Activated T-helper 1 cell treated with Interleukin-2 at 50 U/mL for 16 hours (primary cell): ENCODE measurements at places on chromosomes 4 and X.

DNA sequence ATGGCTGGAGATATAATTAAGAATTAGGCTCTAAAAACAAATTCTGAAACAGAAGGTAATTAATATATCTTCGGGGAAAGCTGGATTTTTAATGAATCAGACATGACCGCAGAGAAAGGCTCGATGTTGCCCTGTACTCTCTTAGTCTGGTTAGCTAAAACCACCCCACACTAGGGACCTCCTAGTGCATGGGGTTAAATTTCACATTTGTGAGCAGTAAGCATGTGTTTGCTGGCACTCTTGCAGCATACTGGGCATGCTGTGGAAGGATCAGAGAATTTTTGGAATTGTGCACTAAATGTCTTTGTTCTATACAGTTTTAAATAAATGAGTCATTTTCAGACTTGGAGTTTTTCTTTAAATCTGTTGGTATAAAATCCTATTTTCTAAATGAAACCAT, 475.6 kb upstream of the FTHL17 start:
- DNase-seq, result no peak

DNA sequence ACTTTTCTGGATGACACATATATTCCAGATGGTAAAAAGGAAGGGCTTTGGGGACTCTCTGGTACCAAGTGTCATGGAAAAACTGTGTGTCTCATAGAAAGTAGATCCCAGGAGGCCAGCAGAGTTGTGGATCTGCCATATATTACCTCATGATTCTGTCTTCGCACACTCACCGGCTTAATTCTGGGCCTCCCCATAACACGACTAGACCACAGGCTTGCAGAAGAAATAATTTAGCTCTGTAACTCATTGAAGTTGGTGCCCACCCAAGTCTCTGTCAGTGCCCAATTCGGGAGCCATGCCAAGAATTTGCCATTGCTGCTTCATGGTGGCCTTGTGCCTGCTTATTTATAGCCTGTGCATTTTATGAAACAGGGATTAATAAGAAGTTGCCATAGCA, 104.5 kb downstream of the AR start:
- no peak for DNase-seq

DNA sequence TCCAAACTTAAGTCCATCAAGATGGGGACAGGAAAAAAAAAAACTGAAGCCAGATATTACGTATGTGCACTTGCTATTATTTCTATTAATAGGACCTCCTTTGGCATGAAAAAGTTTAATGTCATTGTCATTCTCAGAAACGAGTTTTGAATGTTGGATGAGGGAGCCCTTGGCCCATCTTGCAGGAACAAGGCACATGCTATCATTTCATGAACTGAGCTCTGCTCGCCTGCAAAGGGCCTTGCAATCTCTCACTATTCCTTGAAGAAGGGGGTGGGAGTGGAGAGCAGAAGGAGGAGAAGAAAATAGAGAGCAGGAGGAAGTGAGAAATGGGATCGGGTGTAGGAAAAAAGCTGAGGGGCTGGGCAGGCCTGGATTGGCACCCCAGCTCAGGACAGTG, 34.3 kb upstream of the SPATA4 start:
- no peak for DNase-seq

GRCh38 chrX:77603635-77604336, 156.6 kb downstream of the FGF16 start:
- DNase-seq, result no peak

- DNase-seq, result no peak
Measured at GRCh38 chr4:150609131-150609530, 27.2 kb downstream of the MAB21L2 start.

DNA sequence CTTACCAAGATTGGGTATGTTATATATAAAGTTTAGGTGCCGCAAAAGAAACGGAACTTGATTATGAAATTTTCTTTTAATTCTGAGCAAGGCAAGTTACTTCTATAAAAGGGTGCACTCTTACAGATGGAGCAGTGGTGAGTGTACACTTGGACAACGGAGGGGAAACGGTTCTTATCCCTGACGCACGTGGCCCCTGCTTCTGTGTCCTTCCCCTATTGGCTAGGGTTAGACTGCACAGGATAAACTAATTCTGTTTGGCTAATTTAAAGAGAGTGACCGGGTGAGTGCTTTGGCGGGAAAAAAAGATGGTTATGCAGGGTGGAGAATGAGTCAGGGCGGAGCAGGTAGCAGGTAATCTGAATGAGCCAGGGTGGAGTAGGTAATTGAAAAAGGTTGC, 149.5 kb downstream of the GC start:
- DNase-seq, result no peak

DNA sequence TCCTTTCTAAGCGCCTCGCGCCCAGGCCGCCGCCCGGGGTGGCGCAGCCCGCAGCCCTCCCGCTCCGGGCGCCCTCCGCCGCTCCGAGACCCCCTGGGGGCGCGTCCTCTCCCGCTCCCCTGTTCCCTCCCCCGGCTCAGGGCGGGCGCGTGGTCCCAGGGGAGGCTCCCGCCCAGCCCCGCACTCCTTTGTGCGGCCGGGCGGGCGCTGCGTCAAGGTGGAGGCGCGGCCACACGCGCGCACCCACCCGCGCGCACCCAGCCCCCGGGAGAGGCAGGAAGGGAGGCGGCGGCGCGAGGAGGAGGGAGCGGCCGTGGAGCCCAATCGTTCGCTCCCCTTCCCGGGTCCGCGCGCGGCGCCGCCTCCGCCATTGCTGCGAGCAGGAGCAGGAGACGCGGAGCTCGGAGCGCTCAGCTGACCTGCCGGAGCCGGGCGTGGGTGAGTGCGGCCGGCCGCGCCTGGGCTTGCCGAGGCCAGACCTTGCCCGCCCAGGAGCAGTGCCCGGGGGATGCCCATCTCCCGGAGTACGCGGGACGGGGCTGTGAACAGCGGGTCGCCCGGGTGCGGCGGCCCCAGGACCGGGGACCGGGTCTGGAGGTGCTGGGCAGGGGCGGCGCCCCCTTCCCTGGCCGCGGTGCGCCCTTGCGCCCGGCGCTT, at the start of gene NSG1:
TSS of gene NSG1 (plus strand) at position 367 of the 657 bp plus-strand sequence. CDS start 528 bp downstream, outside the sequence.
- DNase-seq, result no peak

DNA sequence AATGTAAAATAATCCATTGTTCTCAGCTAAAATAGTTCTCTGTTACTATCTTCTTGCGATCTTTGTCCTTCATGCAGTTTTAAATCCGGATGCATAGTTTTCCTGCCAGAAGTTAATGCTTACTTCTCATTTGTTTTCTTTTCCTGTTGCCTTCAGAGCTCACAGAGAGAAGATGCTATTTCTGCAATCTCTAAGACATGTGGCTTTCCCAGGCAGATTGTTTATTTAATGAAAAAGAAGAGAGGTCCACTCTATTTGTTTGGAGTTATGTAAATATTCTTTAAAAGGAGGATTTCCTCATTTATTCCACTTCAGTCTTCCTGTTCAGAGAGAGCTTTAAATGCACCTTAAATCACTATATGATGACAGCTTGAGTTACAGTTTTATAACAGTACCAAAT, 39.3 kb upstream of the HPGD start:
- DNase-seq, result no peak

DNA sequence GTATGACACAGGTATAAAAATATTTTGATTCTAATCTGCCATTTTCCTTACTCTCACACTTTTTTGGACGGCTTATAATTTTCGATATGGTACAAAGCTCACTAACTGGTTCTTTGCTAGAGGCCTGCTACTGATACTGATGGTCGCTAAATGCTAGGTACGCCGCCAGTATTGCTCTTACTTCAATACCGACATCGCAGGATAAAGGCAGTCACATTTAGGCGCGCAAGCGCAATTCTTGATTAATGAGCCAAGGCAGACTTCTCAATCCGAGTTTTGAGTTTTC, 557 bp upstream of the USP38 start:
- no peak for DNase-seq

DNA sequence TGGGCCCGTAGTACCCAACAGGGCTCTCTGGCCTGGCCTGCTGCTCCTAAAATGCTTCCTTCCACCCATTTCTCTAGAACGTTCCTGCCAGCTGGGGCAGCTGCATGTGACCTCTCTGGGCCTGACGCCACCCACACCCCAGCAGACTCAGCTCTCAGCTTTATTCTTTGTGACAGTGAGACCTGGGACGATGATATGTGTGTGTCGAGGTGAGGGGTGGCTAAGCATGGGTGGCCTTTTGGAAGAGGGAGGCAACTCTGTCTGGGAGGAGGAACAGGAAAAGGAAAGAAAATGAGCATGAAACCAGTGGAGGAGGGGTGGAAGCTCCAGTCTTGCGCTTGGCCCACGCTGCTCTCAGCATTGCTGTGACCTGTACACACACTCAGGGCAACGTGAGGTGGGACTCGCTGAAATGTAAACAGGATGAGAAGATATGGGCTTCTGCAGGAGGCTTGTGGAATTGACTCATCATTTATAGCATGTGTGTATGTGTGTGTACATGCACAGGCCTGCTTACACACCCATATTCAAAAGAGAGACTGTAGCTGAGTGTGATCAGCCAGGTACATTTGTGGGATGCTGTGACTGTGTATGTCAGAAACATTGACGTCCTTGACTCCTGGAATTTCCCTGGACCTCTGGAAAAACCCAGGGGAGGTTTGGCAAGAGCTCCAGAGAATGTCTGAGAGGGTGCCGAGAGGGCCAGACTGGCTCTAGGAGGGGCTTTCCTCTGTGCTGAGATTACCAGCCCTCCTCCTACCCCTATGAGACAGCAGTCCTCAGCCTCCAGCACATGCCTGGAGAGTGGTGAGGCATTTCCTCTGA, 137.9 kb downstream of the PJA1 start:
- DNase-seq, result no peak

DNA sequence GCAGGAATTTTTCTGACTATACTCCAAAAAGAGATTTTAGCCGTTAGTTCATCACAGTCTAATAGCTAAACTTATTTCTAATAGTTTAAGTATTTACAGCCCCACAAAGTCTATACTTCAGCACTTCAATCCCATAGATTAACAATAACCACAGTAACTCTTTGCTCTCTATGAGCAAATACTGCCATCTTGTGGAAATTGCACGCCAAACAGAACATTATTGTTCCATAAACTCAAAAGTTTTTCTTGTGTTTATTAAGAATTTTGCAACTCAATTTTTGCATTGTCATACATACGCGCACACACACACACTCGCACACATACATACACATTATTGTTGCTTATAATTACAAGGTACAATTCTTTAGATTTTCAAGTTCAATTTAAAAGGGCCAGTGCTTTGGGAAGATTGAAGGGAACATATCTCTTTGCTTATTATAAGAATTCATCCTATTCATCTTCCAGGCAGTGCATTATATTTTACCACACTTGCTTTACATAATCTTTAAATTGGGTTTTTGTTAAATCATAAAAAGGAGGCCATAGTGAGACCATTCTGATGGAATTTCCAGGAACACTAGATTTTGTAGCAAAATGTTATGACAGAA, 63.8 kb upstream of the ATOH1 start:
- no peak for DNase-seq

DNA sequence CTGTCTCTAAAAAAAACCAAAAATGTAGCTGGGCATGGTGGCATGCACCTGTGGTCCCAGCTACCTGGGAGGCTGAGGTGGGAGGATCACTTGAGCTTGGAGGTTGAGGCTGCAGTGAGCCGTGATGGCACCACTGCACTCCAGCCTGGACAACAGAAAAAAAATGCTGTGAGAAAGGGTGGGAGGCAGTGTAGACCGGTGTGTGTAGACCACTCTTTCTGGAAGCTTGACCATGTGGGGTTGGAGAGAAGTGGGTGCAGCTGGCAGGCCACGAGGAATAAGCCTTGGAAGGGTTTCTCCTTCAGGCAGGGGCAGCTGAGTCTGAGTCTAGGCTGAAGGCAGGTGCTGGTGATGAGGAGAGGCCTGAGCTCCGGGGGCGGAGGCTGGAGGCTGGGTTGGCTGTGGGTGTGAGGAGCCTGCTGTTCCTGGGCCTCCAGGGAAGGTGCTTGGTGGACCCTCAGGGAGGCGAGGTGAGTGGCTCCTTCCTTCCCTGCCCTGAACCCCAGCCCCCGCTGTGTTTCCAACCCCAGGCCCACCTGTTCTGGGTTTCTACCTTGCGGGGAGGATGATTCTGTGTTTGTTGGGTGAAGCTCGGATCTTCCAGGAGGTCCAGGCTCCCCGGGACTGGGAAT, 9.3 kb upstream of the TBC1D14 start:
- DNase-seq, result no peak

DNA sequence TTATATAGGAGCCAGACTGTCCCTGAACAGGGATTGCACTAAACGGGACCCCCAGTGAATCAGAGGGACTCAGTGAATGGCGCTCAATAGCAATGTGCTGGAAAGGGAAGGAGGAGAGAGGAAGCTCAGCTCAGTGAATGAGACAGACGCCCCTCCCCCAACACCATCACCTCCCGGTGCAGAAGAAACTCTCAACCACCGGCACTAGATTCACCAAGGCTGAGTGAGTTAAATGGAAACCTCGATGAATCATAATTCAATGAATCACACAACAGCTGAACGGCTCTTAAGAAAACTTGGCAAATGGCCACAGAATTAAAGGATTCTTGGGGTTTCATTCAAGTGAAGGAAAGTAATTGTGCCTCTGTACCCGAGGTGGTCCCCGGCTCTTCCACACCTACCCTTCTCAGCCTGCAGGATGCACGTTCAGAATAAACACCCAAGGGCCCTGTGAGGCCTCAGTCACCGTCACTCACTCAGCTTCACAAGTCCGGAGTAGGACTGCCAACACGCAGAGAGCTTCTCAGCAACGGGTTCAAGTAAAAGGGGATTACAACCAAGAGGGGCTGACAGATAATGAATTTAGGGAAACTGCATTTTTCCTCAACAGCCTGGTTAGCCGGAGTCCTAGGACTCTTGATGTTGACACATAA, 29.3 kb downstream of the CRMP1 start:
- DNase-seq, result no peak

DNA sequence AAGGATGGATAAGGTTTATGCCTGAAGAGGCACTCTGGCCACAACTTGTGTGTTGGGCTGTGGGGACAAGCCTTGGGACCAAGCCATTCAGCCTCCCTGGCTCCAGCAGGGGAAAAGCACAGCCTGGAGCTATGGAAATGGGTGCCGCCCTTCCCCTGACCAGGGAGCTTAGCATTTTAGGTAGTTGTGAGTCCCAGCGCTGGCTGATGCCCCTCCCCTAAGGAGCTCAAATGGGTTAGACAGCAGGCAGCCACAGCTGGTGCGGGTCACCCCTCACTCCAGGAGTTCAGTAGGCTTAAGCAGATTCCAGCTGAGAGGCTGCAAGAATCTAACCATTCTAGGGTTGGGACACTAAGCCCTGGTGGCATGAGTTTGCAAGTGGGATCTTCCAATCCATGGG, 172.9 kb downstream of the KCNIP4 start:
- DNase-seq, result no peak

DNA sequence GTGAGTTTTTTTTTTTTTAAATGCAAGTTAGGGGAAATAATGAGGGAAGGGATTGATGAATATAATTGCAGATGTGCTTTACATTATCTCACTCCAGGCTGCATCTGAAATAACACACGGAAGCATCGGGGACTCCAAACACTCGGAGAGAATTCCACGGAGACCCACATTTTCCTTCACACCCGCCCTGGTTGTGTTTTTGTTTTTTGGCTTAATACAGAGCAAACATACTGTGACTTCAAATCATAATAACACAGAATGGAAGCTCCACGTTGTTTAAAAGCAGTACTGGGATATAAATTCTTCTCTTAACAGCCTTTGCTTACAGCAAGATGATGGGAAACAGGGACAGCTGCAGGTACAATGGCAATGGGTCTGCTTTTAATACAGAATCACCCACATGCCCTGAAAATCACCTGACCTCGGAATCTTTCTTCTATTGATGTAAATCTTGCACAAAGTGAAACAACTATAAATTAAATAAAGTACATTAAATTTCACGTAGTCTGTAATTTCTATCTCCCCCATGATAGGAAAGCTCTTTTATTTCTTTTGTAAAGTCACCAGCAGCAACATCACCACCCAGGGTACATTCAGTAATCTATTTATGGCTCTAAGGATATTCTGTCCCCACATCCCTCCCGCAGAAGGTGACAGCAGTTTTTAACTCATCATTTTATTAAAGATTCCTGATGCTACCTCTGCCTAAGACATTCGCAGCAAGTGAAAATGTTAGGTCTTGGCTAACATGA, 119.3 kb downstream of the ZNF827 start:
- no peak for DNase-seq
